Iris pigment epithelial cell (primary cell): ENCODE measurements at places on chromosomes 11 and 22.

- no peak for DNase-seq
Measured at GRCh38 chr11:60762851-60763691, 6.4 kb downstream of the MS4A15 start.

DNA sequence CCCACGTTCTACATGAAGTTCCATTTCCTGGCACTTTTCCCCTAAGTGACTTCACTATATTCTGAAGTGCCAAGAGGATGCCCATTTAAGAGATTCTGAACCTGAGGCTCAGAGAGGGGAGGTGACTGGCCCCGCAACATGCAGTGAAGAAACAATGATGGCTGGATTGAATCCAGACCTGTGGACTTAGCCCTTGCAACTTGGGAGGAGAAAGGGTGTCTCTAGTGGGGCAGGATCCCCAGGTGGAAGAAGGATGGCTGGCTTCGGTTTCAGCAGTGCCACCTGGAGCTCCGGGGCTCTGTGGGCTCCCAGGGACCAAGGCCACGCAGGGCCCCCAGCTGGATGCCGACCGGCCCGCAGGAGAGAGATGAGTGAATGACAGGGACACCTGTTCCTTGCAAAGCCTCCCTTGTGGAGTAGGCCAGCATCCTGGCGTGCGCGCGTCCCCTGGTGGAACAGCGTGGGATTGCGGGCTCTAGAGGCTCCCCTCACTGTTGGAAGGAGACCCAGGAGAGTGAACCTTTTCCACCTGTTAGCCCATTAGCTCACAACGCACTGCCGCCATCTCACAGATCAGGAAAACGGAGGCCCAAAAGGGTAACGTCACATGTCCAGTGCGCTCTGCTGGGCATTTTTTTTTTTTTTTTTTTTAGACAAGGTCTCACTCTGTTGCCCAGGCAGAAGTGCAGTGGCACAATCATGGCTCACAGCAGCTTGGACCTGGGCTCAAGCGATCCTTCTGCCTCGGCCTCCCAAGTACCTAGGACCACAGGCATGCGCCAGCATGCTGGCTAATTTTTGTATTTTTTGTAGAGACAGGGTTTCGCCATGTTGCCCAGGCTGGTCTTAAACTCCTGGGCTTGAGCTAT is 104.7 kb downstream of the KIAA1671 start:
- DNase-seq: peak; percentile 20

DNA sequence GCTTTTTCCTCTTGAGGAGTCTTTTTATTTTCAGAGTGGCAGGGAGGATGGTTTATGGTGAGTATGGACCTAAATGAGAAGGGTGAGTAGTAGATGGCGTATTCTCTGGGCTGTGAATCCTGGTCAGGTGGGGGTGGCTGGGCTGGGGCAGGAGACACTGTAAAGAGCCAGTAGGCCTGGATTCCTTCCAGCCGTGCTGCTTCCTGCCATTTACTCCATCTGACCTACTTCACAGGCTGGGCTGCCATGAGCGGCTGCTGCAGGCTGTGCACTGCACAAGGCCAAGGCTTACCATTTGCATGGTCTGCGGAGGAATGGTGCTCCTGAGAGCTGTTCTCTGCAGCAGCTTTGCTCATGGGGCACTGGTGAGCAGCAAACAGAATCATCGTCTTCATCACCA is 297.6 kb downstream of the KIRREL3 start:
- no peak for DNase-seq

DNA sequence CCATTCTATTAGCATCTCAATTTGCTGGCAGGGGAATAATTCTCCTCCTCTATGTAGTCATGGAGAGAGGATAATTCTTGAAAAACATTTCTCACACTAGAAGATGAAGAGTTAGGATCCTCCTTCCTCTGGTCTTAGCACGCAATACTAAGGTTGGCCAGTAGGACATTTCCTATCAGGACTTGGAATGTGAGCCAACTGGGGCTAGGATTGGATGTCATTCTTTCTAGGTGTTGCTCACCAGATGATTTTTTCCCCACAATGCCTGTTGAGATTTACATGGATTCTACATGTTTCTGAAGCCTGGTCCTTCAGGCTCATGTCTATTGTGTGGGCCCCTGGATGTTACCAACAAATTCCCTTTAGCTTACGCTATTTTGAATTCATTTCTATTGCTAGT is 28.0 kb downstream of the SLN start:
- no peak for DNase-seq

GRCh38 chr11:62805961-62806441 is 761 bp upstream of the NXF1 start:
- DNase-seq: peak; percentile 34

GRCh38 chr22:20196094-20196842 is 45.4 kb upstream of the CCDC188 start:
- no peak for DNase-seq

DNA sequence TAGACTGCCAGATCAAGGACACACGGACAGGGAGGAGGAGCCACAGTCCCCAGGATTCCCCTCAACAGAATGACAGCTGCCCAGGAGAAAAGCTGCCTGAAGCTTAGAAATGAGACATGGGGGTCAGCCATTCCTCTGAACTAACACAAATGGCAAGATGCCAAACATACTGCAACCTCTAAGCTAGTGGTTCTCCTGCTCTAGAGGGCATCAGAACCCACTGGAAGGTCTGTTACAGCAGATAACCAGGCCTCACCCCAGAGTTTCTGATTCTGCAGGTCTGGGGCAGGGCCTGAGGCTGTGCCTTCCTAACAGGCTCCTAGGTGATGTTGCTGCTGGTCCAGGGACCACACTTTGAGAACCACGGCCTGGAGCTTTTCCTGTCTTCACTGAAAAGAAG is 28.6 kb upstream of the BID start:
- DNase-seq: peak; percentile 11

DNA sequence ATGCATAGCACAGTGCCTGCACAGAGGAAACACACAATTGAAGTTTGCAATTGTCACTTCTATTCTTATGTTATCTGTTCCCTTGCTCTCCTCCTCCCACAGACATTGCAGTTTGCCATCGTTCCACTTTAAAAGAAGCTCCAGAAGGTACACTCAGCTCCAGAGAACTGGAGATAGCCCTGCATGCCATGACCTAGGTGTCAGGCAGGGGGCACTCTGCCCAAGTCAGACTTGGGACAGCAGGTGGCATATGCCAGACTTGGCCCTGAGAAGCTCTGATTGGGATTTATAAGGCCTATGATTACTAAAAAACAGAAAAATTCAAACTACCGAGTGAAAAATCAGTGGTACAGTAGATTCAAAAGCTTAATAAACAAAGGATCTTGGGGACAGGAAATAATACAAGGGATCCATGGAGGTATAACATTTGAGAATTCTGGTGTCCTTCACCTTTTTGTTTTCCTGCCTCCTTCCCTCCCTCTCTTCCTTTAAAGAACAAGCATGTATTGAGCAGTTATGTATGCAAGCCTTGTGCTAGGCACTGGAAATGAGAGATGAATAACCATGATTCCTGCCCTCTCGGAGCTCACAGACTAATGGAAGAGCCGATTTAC is 40.0 kb downstream of the TENM4 start:
- DNase-seq: peak; percentile 34

DNA sequence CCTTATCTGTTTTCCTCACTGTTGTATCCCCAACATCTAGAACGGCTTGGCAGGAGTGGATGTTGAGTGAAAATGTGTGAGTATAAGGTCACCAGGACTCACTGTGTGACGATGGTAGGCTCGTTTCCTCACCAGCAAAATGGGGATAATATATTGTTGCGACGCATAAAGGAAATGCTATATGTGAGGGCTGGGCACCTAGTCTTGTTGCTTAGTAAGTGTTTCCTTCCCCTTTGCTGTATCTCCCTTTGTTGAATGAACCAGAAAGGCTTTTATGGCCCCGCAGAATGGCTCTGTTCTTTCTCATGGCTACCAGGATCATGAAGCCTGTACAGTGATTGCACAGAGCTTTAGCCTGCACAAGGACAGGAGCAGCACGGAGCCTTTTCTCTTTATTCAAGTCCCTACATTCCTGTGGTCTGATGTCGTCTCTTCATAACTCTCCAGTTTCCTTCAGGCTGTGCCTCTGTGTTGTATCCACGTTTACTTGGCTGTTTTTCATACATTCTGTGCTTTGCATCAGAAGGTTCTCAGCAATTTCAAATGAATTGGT is 5.4 kb downstream of the TNRC6B start:
- peak; percentile 90 for DNase-seq

GRCh38 chr11:88119561-88119960 is 55.7 kb downstream of the RAB38 start:
- DNase-seq: no peak

GRCh38 chr11:15327786-15328231 is 213.1 kb downstream of the INSC start:
- DNase-seq: peak; percentile 9

- DNase-seq: no peak
Measured at GRCh38 chr11:94217705-94218104, 86.7 kb upstream of the IZUMO1R start.

DNA sequence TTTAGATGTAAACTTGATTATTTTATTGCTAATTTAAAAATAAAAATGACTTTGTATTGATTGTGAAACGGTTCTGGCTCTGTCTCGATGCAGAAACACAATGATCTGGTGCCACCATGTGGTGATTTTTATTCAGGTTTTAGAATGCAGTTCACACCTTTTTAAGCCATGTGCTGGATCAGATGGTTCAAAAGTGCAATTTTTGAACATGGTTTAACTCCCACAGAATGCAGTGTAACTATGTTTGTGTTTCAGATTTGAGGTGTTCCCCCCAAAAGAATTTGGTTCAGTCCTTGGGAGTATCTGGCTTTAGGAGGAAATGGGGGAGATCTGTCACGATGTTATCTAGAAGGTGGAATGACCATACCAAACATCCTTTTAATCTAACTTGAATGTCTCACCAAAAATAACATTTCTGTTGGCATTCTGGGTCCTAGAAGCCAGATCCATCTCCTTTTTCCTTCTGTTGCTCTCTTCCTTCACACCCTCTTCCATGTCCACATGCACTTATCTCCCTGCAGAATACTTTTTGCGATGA is 7.9 kb downstream of the MRPL16 start:
- peak; percentile 52 for DNase-seq

DNA sequence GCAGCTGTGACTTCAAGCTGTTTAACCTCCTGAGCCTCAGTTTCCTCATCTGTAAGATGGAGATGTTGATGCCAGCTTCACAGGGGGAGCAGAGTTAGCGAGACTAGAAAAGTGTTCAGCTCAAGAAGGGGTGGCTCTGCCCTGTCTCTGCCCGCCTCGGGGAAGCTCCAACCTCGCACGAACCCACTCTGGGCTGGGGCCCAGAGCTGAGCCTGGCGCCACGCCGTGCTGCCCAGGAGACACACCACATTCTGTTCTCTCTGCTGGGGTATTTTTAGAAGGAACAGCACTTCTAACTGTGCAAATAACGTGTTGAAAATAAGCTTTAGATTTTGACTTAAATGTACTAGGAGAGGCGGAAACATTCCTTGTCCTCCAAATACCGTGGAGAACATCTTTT is 74.1 kb downstream of the PHF21B start:
- no peak for DNase-seq

DNA sequence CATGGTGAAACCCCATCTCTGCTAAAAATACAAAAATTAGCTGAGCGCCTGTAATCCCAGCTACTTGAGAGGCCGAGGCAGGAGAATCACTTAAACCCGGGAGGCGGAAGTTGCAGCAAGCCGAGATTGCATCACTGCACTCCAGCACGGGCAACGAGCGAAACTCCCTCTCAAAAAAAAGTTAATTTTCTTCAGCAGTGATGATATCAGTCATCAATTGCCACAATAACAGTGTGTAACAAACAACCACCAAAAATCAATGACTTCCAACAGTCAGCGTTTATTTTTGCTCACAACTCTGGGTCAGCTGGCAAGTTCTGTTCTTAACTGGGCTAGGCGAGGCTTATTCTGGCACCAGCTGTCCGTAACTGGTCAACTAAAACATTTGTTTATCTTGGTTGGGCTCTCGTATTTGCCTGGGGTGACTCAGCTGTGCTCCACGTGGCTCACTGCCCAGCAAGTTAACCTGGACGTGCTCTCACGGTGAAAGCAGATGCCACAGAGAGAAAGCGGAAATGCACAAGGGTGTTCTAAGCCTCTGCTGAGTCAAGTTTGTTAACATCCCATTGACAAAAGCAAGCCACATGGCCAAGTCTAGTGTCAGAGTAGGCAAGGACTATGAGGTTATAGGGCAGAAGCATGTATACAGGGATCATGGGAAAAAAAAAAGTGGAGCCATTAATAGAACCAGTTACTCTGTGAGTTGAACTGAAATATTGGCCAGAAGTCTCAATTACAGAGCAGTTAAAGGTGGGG is 52.1 kb downstream of the LHFPL7 start:
- peak; percentile 99 for DNase-seq

- DNase-seq: peak; percentile 54
Measured at GRCh38 chr11:67071420-67072284, 15.0 kb downstream of the RHOD start.

DNA sequence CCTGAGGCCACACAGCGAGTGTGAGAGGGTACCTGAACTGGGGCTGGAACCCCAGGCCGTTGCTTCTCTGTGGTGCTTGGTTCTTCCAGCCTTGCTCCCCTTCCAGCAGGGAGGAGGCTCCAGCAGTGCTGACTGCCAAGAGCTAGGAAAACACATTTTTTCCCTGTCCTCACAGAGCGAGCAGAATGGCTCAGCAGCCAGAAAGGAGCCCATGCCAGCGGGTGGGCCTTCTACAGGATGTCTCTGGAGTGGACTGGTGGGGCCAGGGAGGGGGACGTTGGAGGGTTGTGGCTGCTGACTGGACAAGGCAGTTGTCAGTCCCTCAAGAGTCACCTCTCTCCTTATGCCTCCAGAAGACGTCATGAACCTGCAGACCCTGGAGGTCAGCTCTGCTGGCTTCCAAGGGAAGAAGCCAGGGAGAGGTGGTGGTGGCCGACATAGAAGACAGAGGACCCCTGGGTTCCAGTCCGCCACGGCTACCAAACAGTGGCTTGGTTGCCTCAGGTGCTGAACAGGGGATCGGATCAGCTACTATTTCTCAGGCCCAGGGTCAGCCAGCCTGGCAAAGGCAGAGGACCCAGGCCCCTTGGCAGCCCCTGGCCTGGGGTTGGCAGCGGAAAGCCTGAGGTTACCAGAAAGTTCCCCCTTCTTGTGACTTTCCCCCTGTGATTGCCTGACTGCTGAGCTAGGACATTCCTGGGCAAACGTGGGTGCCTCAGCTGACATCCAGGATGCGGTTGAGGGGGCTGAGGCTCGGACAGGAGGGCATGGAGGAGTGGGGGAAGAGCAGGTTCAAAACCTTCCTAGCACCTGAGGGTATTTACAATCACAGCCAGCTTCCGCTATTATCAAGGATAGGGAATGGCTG is 3.7 kb downstream of the MAFF start:
- DNase-seq: peak; percentile 63

- DNase-seq: no peak
Measured at GRCh38 chr11:103844327-103845215, 191.9 kb upstream of the DDI1 start.

- peak; percentile 12 for DNase-seq
Measured at GRCh38 chr22:38564669-38565068, 5.3 kb downstream of the DMC1 start.

DNA sequence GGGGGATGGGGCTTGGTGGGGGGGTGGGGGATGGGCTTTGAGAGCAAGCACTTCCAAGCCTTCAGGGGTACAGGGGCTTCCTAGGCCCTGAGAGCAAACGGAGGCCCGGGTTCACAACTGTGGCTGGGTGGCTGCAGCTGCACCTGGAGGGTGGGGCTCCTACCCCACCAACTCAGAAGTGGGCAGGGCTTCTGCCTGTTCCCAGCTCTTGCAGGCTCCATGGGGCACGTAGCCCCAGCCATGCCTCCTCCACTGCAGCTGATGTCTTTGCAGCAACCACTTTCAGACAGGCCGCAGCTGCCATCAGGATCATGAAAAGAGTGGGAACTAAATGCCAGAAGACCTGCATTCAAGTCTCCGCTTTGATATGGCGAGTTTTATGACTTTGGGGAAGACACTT is 464.3 kb downstream of the NELL1 start:
- no peak for DNase-seq

- no peak for DNase-seq
Measured at GRCh38 chr11:125768336-125769046, 10.1 kb downstream of the PATE2 start.
